Stimulated activated CD8-positive, alpha-beta memory T cell treated with anti-CD3 and anti-CD28 coated beads, Interleukin-7, amount 100 ng/mL, for 48 hours (primary cell): ENCODE measurements at places on chromosomes 13 and 19.

DNA sequence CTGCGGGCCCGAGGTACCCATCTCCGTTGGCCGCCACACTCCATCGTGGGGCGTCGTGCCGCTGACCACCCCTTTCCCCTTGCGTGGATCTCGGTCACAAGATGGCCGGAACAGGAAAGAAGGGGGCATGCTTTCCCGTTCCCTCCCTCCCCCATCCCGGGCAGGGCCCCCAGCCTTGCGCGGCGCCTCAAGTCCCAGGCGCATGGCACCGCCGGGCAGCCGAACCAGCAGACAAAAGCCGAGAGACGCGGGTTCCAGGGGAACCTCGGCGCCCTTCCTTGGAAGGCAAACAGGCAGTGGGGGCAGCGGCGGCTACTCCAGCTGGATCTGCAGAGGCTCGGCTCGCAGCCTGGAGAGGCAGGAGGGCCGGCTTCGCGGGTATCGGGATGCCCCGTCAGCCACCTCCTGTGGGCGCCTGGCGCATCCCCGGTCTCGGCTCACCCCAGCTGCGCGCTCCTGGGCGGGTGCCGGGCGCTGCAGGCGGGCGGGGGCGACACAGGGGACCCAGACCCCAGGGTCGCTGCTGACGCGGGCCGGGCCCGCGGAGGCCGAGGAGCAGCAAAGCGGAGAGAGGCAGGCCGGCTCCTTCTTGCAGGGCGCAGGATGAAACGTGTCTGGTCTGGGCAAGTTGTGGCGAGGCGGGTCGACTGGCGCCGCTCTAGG is 439 bp downstream of the DZIP1 start:
- DNase-seq: no peak

- peak; percentile 63 for DNase-seq
Observed at GRCh38 chr19:46713781-46714443, 3.0 kb downstream of the PRKD2 start.

DNA sequence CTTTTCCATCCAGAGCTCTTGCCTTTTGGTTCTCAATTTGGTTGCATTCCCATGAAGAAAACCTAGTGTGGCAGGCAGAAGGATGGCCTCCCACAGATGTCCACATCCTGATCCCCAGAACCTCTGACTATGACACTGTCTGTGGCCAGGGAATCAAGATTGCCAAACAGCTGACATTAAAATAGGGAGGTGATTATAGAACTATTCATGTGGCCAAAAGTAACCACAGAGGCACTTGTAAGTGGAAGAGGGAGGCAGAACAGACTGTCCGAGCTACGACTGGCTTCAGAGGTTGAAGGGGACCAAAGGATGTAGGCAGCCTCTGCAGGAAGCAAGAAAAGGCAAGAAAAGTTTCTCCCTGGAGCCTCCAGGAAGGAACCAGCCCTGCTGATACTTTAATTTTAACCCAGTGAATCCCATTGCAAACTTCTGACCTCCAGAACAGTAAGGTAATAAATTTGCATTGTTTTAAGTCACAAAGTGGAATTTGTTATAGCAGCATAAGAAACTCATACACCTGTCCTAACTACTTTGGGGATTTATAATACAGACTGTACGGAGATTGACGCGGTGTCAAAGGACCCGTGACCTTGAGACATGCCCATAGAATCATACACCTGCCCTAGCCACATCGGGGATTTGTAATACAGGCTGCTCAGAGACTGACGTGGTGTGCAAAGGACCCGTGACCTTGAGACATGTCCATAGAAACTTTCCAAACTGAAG is 106.5 kb downstream of the ATP11A start:
- no peak for DNase-seq

DNA sequence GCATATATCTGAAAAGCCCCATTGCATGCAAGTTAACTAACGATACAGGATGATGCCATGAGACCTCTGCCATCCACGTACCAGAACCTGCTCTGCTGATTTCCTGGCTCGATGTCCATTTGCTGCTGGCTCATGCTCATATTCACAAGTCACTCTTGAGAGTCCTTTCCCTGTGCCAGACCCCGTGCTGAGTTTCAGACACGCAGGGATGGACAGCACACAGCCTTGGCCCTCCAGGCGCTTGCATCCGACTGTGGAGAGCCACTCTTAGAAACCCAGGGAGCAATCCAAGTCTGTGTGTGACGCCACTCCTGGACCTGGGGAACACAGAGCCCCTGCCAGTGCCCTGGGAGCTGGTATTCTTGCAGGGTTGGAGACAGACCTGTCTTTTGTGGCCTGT is 37.6 kb upstream of the TSHZ3 start:
- DNase-seq: no peak

DNA sequence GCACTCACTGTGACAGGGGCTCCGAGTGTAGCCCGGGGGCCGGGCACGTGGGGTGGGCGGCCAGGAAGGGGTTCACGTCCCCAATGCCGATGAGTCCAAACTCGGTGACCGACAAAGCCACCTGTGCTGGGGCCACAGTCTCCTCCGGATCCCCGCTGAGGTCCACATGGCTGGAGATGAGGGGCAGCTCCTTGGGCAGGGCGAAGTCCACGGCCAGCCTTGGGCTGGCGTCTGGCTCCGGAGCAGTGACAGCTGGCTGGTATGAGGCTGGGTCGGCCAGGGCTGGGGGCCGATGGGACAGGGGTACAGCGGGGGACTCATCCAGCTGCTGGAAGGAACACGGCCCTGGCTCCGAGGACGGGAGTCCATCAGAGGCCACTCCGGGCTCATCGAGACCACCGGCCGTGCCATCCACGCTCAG is 15.9 kb upstream of the PLPP2 start:
- DNase-seq: no peak

GRCh38 chr13:83350569-83350968 is 531.7 kb downstream of the SLITRK1 start:
- no peak for DNase-seq

GRCh38 chr19:38759590-38760003 is 13.7 kb downstream of the LGALS7 start:
- no peak for DNase-seq
